Upper lobe of left lung (tissue), 6 donors: ENCODE measurements at places on chromosomes 4 and X.
A peak's percentile ranks its signal among the peaks of the same experiment; 100 is the strongest.

- no peak for DNase-seq
These were observed 14.0 kb downstream of the ARHGEF6 start for GRCh38 chrX:136766785-136767103.

- no peak for DNase-seq
These were observed 13.3 kb downstream of the OPHN1 start for GRCh38 chrX:68419975-68420374.

DNA sequence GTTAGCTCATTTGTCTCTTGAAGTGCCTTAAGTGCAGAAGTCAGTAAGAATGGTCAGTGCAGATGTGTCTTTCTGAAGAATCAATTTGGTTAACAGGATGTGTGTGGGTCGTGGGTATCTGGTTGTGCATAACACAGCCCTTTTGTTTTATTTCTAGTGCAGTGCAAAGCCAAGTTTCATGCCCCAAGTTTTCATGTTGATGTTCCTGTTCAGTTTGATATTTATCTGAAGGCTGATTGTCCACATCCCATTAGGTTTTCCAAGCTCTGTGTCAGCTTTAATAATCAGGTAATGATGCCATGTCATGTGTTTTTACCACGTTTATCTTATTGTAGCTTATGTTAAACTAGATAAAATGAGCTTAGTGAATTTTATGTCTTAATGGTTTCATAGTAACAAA lies 27.4 kb downstream of the TRAPPC11 start:
- DNase-seq, result no peak

DNA sequence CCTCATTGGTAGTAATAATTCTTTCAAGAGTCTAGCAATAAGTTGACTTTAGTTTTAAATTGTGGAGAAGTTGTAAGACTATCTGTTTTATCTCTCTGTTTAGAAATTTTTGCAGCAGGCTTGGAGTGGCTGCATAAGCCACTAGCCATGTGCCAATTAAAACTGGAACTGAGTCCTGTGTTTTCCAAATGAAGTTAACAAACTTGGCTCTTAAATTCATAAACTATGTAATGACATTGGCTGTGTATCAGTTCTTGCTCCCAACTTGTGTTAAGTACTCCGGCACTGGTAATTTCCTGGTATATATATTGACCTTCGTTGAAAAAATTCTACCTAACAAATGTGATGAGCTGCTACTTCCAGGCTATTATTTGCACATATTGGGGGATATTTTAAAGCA lies 420.4 kb downstream of the GBA3 start:
- DNase-seq, result no peak

DNA sequence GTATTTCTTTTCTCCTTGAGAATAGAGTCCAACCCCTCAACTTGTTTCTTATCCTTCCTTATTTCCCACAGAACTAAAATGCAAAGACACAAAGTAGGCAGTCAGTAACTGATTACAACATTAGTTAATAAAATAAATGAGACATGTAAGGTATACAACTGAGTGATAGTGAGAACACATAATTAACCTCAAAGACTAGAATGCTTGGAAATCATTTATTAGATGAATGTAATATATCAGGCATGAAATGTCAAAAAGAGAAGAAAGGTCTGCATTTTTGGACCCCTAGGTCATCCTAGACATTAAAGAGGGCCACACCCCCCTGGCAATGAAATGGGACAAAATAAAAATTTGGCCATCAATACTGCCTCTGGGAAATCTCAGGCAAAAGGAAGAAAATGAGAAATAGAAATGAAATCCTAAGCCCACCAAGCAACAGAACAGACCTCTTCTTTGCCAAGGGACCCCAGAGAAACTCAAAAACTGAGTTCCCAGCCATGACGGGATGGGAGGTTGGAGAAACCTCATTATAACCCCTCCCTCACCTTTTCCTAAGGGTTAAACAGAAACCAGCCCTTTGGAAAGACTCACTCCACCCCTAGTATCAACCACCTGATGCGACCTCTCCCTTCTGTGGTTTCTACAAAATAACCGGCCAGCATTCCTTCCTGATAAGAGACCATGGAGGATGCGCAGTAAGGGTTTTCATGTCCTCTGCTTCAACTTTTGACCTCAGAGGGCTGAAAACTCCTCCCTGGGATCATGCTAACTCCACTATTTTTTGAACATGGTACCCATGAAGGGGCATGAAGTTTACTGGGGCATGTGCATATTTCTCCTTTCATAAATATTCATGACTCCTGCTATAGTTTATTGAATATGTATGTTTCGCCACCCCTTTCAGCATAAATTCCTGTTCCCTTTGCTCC lies 90.0 kb upstream of the EXOC1L start:
- DNase-seq, result no peak

DNA sequence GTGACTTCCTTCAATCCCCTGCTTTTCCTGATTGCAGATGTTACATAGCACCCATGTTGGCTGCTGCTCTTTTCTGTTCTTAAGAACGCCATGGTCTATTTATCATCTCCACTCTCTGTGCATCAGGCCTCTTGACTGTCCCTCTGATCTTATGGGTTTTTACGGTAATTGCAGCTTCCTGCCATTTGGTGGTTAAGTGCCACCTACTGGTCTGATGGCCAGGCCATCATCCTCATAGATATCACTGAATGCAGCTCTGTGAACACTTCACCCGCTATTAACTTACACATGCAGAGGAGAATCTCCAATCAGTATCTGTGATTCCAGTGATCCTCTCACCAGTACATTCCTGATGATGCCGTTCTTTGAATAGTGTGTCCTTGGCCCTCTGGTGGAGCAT lies 382.4 kb downstream of the TRAM1L1 start:
- no peak for DNase-seq

- no peak for DNase-seq
These were observed 112.8 kb upstream of the PITX2 start for GRCh38 chr4:110735686-110736085.

GRCh38 chr4:8891646-8892555 lies 20.3 kb upstream of the HMX1 start:
- DNase-seq, result no peak

- DNase-seq, result peak; percentile 80
These were observed at the start of gene SMARCA1 for GRCh38 chrX:129523079-129523911. SMARCA1 (minus strand) TSS chrX:129523490; CDS start chrX:129523370, 120 bp downstream.

DNA sequence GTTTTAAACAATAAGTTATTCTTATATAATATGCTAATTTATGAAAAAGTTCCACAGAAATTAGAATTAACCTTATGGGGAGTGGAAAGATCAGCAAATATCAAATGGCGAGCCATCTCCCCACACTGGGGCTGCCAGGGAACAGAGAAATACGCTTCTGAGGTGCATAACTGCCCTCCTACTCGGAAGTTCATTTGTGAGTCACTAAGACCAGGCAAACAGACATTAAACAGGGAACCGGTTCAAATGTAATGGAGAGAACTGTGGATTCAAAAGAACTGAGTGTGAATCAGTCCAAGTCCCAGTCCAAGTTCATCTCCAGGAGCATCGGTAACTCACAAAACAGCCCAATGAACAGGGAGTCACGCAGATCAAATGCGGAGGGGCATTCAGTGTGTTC lies 11.4 kb upstream of the S100G start:
- DNase-seq, result no peak

GRCh38 chr4:138051157-138051556 lies 191.0 kb downstream of the SLC7A11 start:
- no peak for DNase-seq

DNA sequence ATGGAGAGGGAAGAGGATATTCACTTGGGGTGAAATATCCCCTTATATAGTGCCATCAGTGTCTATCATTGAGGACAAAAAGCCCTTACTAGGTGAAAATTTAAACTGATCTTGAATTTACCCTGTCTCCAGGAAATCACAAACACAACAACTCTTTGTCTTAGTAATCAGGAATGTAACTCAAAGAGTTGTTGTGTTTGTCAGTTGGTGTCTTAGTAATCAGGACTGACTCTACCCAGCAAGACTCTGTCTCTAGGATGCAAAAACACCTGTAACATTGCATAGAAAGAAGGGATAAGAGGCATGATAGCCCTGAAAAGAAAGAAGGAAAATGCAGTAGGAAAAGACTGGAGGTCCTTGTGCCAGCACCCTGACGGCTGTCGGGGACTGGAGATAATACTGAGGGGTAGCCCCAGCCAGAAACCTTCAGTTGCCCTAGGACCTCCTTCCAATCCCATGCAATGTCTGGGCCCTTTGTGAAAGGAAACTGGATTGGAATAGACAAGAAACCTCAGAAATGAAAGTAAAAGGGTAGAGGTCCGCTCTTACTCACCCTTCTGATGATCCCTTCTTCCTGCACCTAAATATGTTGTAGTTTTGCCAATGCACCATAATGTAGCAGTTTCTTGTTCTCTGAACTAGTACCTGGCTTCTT lies 45.3 kb downstream of the HMGB2 start:
- DNase-seq, result no peak

DNA sequence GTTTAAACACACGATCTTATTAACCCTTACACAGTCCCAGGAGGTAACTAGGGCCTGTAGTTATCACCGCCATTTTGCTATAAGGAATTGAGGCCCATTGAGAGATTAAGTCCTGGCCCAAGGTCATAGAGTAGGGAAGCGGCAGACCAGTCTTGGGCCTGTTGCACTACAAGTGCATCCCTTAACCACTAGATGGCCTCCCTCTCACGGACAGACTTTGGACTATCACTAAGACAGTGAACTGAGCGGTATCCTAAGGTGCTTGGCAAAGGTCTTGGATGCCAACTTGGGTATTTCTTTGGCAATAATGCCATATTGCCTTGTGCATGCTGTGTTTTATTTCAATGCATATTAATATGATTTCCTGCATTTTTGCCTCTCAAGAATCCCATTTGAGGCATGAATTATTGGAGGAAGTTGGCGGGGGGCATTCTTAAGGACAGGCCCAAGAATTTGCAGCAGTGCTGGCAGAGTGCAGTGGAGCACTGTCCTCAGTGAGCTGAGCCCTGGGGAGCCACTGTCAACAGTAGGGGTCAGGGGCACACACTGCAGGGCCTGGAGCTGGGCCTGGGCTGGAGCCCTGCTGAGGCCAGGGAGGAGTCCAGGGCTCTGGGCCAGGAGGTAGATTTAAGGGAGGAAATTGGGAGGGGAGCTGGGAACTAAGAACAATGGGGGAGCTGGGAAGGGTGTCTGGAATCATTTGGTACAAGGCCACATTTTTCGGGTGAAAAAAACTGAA lies 147.4 kb downstream of the SMIM20 start:
- peak; percentile 56 for DNase-seq

DNA sequence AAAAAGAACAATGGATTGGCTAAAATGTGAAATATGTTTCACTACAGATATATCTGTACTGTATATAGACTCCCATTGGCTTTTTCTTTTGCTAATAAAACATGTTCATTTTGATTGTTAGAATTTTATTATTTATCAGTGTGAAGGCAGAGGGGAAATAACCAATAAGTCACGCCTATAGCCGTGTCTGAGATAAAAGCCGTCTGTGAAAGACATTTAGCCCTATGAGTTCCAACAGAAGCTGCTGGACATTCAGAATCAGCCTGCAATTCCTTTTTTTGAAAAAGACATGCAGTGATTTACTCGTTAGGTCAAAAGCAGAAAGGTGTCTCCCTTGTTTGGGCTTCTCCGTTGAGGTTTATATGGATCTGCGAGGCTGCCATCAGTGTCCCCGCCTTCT lies 24.2 kb upstream of the SLC25A4 start:
- no peak for DNase-seq

DNA sequence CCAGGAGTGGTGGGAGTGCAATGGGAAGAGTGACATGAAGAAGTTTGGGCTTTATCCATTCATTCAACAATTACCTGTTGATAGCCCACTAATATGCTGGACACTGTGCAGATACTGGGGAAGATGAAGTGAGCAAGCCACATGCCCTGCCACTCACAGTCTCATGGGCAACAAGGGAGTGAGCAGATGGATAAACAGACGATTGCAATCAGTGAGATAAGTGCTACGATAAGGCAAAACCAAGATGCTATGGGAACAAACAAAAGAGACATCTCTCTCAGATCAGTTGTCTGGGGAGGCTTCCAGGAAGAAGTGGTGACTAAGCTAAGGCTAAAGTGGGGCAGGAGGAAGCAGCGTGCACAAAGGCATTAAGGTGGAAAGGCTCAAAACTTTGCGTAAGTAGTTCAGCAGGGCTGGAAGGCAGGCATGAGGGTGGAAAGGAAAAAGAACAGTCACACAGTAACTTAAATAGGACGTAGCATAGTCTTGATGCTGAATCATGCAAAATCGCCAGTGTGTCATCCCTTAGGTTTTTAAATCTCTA lies 31.7 kb downstream of the GAB3 start:
- peak; percentile 38 for DNase-seq

- DNase-seq, result no peak
These were observed 41.9 kb upstream of the TADA2B start for GRCh38 chr4:7001271-7001670.

DNA sequence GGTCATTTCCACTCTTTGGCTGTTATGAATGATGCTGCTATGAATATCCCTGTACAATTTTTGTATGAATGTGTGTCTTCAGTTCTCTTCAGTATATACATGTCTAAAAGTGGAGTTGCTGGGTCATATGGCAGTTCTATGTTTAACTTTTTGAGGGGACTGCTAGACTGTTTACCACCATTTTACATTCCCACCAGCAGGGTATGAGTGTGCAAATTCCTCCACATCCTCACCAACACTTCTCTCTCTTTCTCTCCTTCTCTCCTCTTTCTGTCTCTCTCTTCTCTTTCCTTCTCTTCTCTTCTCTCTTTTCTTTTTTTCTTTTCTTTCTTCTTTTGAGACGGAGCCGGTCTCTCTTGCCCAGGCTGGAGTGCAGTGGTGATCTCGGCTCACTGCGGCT lies 7.8 kb downstream of the WWC2 start:
- DNase-seq, result no peak

- no peak for DNase-seq
These were observed 2.7 kb downstream of the MECP2 start for GRCh38 chrX:154094833-154095232.

- no peak for DNase-seq
These were observed 26.8 kb downstream of the COQ2 start for GRCh38 chr4:83257811-83258210.

DNA sequence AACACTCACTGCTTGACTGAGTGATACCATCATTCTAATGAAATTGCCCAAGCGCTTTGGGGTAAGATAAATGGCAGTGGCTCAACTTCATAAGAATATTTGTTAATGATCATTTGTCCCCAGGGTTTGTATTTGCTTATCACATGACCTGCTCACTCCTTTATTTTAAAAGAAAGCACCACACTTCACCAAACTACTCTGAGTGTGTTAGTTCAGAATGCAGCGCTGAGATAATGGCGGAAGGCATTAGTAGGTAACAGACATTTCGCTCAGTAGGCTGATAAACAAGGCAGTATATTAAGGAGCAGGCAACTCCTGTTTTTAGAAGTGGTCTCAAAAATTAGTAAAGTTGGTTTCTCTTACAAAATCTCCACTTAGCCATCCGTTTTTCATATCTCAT lies 1.6 kb downstream of the SNX25 start:
- DNase-seq, result no peak

GRCh38 chr4:153204247-153204671 lies at the start of gene TRIM2:
TRIM2 (plus strand) TSS chr4:153204443; CDS start chr4:153204531, 88 bp downstream.
- no peak for DNase-seq
